ENCODE measurements at places on chromosomes 2 and 18.
A peak's percentile ranks its signal among the peaks of the same experiment; 100 is the strongest.

DNA sequence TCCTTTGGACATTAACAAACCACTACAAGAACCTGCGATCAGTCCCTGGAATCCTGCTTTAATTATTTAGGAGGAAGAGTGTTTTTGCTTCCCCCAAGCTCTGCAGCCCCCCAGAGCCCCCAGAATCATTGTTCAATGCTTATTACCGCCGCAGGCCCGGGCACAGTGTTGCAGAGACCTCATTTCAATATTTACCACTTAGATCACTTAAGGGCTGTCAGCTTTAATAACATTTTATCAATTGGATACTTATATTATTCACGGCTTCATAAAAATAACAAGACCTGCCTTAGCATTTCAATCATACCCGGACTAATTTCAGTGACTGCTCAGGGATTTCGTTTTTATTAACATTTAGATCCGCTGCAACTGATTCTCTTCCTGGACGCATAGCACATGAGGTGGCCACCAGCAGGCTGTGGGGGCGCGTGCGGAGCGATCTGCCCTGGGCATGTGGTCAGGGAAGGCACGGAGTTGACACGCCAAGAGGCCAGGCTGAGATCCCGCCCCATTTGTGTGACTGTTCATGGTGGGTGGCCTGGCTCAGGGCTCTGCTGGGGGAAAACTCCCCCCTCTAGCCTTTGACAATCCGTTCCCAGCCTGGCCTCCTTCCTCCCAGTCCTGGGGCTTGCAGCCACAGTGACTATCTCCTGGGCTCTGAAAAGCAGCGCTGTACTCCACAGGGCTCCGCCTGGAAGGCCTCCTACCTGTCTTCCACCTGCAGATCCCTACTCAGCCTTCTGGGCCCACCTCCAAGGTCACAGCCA, 267.6 kb downstream of the SRBD1 start:
- DNase-seq: no peak

GRCh38 chr2:172550419-172550818, 5.5 kb upstream of the PDK1 start:
- DNase-seq: no peak

DNA sequence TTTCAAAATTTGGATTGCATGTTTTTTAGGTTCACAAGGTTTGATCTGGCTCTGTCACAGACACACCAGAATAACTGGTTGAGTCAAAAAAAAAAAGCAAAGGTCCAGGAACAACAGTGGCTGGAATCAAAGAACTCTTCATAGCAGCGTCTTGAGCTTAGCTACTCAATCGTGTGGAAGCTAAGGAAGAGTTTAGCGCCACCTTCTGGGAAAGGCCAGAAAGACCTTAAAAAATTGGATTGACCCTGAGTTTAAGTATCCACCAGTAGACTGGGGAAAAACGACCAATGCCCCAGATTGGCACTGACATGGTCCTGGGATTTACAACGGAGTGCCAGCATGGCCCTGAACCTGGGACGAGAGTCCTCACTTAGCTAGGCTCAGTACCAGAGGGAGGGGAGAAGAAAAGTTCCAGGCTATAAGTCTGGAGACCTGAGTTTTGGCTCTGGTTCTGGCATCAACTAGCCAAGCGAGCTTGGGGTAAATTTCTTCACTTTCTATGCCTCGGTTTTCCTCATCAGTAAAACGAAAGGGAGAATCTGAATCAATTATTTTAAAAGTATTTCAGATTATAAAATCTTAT, 71.1 kb upstream of the TFCP2L1 start:
- peak; percentile 53 for DNase-seq

- DNase-seq: no peak
These were observed 1.5 kb downstream of the KCNIP3 start for GRCh38 chr2:95298486-95299111.

DNA sequence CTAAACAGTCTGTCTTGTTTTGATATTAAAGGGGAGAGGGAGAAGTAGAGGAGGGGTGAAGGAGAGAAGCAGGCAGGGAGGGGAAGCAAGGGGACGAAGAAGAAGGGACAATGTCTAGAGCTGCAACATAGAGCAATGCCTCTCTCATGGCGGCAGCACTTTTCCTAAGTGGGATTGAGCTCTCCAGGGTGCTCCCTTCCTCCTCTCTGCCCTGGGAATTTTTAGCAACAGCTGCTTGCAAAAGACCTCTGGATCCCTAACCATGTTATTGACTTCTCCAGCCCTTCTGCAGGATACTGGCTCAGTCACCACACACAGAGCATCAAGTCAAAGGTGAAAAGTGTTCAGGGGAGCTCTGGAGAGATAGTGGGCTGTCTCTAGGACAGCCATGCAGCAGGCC, 734.9 kb downstream of the EPHA4 start:
- DNase-seq: no peak

GRCh38 chr2:146229508-146230155, 1615.2 kb upstream of the ACVR2A start:
- no peak for DNase-seq

GRCh38 chr2:127050803-127051115, 56.2 kb downstream of the BIN1 start:
- peak; percentile 34 for DNase-seq

GRCh38 chr2:192407692-192408091, 213.0 kb upstream of the TMEFF2 start:
- no peak for DNase-seq

All from right hindlimb (tissue), 1 donor.